T47D (cell line): ENCODE measurements at places on chromosomes 11 and 22.

DNA sequence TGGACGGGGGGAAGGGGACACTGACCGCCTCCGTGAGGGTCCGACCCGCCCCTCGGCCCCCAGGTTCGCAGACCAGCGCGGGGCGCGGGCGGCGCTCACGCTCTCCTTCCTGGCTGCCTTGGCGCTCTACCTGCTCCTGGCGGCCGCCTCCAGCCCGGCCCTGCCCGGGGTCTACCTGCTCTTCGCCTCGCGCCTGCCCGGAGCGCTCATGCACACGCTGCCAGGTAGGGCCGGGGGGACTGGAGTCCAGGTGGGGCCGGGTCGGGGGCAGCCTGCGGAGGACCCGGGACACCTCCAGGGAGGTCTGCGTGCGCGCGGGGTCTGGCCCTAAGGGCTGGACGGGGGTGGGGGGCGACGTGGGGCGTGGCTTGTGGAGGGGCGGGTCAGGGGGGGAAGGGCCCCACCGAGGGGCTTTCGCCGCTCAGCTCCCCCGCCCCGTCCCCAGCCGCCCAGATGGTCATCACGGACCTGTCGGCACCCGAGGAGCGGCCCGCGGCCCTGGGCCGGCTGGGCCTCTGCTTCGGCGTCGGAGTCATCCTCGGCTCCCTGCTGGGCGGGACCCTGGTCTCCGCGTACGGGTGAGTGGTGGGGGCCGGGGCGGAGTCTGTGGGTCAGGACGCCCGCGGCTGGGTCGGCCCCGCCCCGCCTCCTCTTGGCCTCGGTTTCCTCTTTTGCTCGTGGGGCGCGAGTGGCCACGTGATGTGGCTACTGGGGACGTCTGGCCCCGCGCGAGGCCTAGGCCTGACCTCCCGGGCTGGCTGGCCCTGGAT lies 19.9 kb downstream of the PHLDA2 start:
- no peak for DNase-seq

DNA sequence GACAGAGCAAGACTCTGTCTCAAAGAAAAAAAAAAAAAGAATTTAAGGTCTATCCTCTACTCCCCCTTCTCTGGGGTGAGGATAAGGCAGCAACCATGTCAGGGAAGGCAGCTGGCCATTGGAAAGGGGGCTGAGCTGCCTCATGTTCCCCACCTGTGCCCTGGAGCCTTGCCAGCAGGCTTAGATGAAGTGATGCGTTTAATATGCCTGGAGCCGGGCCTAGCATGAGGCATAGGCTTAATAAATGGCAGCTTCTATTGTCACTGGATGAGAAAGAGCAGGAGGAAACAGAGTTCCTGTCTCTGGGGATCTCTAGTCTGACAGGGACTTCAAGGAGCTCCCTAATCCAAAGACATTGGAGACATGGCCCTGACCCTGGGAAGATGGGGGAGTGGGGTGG lies 3.2 kb upstream of the KCNE3 start:
- DNase-seq = no peak

- DNase-seq = no peak
Observed at GRCh38 chr11:83736684-83737083, 450.5 kb upstream of the CCDC90B start.

DNA sequence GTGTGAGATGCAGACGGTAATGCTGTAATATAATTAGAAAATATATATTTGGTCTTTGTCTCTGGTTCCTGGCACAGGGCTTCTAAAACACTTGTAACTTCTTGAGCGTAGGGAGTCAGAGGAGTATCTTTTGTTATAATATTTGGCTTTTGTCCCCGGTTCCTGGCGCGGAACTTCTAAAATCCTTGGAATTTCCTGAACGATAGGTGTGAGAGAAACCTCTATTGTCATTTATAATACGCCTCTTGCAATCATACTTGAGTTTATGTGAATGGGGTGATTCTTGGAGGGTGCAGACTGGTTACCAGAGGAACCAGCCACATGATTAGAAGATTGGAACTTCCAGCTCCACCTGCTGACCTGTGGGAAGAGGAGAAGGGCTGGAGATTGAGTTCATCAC lies 54.1 kb upstream of the ZBED5 start:
- no peak for DNase-seq

GRCh38 chr22:38305471-38306448 lies 11.5 kb downstream of the CSNK1E start:
- DNase-seq = peak; percentile 13

- no peak for DNase-seq
Observed at GRCh38 chr11:111305876-111306275, 7.5 kb downstream of the POU2AF3 start.

- DNase-seq = peak; percentile 73
Observed at GRCh38 chr22:47102081-47102480, 339.6 kb downstream of the TBC1D22A start.

GRCh38 chr11:112103446-112103845 lies 16.8 kb downstream of the SDHD start:
- DNase-seq = no peak

DNA sequence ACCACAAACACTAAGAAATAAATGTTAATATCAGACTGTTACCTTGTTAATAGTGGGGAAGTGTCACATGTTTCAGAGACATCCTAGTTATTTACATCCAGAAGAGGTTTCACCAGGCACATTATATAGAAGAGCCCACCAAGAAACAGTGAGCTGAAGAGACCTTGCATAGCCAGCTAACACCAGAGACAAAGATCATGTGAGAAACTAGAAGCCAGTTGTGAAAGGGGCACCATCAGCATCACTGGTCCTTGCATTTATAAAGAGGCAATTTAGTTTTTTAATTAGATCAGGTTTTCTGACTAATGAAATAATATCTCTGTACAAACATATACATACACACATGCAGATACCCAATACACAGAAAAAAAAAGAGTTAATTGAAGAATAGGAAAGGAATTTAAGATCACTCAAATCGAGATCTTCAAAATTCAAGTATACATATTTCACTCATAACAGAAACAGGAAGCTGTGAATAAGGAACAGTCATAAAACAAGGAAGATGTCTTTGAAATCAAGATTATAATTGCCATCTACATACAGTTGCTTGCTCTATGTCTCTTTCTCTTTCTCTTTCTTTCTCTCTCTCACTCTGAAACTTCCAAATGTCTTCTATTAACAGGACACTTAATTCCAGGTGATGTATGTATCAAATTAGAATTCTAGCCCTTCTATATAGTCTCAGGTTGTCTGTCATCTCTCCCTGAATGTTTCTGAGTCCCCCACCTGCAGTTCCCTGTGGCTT lies 348.7 kb downstream of the ETS1 start:
- DNase-seq = no peak

DNA sequence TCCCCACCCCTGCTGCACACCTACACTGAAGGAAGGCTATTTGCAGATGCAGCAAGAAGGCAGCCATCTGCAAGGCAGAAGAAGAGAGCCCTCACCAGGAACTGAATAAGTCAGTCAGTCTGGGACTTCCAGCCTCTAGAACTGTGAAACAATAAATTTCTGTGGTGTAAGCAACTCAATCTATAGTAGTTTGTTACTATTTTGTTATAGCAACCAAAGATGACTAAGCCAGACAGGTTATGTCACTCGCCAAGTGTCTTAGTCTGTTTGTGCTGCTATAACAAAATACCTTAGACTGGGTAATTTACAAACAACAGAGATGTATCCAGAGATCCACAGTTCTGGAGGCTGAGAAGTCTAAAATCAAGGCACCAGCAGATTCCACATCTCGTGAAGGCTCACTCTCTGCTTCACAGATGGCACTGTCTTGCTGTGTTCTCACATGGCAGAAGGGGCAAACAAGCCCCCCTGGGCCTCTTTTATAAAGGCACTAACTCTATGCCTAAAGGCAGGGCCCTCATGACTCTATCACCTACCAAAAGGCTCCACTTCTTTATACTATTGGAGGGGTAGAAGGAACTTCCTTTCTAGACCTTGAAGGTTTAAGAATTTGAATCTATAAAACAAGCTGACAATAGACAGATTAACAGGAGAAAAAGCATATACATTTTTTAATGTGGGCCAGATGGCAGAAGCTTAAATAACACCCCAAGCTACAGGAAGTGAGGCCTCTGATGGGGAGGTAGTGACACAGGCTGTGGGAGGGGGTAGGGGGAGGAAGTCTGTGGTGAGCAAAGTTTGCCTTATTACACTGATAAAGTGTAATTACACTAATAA lies 12.3 kb downstream of the APOL6 start:
- no peak for DNase-seq

DNA sequence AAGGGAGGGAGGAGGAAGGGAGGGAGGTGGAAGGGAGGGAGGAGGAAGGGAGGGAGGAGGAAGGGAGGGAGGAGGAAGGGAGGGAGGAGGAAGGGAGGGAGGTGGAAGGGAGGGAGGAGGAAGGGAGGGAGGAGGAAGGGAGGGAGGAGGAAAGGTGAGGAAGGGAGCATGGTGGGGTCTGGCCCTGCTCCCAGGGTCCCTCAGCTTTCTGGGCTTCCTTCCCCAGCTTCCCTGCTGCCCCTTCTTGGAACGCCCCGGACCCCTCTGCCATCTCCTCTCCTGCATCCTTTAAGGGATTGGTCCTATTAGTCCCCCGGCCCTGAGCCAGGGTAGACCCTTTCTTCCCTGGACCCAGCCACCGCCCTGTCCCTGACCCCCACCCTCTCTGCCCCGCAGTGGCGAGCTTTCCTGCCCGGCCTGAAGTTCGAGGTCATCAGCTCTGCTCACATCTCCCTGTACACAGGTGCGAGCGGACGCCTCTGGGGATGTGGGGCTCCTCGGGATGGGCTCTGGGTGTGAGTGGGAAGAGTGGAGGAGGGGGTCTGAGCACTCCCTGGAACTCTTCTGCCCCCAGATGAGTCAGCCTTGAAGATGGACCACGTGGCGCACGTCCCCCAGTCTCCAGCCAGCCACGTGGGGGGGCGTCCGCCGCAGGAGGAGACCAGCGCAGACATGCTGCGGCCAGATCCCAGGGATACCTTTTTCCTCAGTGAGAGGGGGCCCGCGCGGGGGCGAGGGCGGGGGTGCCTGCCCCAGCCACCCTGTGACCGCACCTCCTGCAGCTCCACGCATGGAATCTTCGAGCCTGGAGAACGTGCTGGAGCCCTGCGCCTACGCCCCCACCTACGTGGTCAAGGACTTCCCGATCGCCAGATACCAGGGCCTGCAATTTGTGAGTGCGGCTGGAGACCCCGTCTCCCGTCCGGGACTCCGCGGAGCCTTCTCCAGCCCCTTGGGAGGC lies 6.0 kb downstream of the B4GALNT4 start:
- DNase-seq = no peak

GRCh38 chr11:4626207-4627099 lies 10.8 kb upstream of the OR51D1 start:
- DNase-seq = peak; percentile 85

DNA sequence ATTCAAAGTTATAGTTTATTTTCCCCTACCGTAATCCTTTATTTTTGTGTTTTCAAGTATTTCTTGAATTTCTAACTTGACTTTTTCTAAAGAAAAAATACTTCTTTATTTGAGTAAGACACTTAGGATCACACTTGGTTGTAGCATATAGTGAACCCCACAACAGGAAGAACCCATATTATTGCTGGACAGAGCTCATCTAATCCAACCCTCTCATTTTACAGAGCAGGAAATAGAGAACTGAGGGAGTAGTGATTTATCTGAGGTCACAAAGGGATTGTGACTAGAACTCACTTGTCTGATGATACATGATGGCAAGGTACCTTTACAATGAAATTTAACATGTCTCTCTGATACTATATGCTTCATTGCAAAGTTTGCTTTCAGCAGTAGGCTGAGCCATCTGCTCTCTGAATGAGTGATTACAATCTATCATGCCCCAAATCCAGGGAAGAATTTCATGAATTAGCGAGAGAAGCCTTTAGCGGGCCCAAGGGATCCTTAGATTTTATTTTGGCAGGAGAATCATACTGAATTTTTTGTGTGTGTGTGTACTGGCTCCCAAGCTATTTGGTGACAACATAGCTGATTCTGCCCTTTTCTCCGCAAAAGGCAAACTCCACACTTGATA lies 9.8 kb downstream of the SLC17A6 start:
- DNase-seq = no peak

DNA sequence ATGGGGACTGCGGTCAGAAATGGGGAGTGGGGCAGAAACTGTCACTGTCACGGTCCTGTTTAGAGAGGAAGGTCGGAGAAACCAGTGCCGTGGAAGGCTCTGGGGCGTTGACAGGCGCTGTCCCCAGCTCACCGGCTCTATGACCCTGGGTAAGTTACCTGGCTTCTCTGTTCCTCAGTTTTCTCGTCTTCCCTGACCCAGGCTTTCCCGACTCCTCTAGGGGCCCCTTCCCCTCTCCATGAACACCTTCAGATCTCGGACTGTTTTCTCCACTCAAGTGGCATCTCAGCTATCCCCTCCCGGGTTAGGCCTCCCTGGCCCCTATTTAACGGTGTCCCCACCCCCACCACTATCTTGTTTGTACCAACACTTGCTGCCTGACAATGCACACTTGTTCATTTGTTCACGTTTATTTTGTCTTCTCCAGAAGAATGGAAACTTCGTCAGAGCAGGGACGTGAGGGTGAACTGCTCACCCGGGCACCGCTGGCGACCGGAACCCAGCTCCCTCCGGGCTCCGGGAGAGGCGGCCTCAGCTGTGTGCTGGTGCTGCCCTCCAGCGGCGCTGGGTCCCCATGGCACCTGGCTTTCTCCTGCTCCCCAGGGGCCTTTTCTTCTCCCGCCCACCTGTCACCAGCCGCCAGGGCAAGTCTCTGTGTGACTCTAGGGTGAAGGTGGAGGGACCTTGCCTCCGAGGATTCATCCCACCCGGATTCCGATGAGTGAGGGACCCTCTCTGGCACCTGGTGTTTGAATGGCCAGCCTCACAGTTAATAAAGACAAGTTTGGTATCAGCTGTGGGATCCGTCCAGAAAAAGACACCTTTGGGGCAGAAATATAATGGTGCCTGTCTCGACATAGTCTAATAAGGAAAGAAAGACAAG lies 33.1 kb upstream of the SLC35C1 start:
- DNase-seq = peak; percentile 84

DNA sequence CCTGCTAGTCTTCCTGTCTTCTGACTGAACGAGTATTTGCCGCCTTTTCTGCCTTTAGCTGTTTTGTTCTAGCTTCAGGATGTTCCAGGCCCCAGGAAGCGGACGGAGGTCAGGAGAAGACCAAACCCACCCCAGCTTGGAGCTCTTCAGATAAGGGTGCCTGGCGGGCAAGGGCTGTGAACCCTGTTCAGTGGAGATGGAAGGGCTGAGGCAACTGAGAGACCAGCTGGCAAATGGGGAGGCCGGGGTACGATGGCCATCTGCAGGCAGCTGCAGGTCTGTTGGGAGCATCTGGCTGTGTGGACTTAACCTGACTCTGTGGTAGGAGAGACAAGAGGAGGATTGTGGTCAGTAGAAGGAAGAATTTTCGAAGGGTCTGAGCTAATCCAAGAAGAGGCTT lies 95.6 kb downstream of the CHST1 start:
- DNase-seq = no peak

- DNase-seq = no peak
Observed at GRCh38 chr11:16587670-16588069, 150.8 kb upstream of the C11orf58 start.

DNA sequence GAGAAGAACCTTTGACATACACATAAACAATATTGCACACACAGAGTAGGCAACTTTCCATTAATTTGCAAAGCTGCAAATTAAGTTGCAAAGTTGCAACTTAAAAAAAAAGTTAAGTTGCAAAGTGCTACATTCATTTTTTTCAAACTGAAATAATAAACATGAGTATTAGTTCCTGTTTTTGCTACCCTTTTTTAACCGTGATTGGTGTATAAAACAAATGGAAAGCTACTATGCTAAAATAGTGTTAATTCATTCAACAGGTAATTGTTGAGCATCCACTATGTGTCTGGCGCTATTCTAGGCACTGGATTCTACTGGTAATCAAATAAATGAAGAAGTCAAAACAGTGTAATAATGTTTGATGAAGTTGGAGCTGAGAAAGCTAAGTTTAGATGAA lies 8.1 kb downstream of the ZFP91 start:
- no peak for DNase-seq
